ENCODE measurements at places on chromosomes 2 and 18.
A peak's percentile ranks its signal among the peaks of the same experiment; 100 is the strongest.

GRCh38 chr2:36355890-36356297 is 316 bp downstream of the CRIM1 start:
- no peak overlapping the region for H3K27ac ChIP-seq
- H3K36me3 ChIP-seq = no peaks in the 10 kb centered on the region
- H3K4me3 ChIP-seq = peak overlapping the region; percentile 97

DNA sequence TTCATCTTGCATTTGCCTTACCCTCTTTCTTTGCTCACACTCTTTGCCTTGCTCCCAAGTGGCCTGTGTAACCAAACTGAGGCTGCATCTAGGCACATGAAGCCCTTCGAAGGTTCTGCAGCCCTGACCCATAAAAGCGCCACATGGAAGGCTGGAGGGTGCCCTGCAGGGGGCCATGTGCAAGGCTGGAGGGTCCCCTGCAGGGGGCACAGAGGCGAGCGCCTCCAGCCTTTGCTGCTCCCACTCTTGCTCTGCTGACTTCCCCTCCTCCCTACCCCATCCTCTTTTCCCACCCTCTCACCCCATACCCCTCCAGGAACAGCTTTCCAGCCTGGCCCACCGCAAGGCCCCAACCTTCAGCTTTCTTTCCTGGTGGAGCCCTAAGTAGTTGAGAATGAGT is 317.3 kb downstream of the CELF4 start:
- H3K27me3 ChIP-seq = peaks cover 27% of the 10 kb centered on the region
- peaks cover 2% of the 10 kb centered on the region for H3K4me1 ChIP-seq
- no peaks in the 10 kb centered on the region for H3K36me3 ChIP-seq
- H3K27ac ChIP-seq = no peak overlapping the region

DNA sequence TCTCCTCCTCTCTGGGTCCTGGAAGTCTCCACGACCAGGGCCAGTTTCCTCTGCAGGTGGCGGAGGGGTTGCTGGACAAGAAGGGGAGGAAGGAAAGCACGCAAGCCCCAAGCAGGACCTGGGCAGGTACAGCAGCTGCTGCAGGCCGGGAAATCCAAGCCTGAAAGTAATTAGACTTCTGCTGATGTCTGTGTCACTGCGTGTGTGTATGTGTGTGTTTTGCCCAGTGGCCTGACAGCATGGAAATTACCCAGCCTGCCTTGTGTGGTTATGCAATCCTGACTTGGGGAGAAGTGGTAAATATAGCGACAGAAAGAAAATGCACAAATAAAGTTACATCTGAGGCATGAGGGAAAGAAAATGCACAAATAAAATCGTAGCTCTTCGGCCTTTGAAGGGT is 121.8 kb upstream of the ZBTB14 start:
- H3K36me3 ChIP-seq = no peaks in the 10 kb centered on the region
- H3K27me3 ChIP-seq = peaks cover 2% of the 10 kb centered on the region
- no peak overlapping the region for H3K4me3 ChIP-seq
- no peak overlapping the region for H3K27ac ChIP-seq

DNA sequence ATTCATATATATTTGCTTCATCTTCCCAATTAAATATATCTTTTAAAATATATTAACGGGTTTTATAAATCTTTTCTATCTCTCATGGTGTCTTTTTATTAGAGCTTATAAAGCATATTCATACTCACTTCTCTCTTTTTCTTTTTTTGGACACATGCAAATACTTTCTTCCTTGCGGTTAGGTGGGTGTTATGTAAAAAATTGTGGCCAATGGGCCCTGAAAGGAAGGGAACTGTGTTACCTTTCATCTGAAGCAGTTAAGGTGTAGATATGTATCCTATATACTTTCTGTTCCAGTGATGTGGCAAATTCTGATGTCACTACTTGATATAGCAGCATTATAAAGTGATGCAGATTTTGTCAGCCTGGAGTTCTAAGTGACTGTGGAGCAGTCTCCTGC is 714.5 kb downstream of the PLCL1 start:
- H3K4me1 ChIP-seq = no peaks in the 10 kb centered on the region
- no peaks in the 10 kb centered on the region for H3K36me3 ChIP-seq
- H3K27me3 ChIP-seq = peaks cover 2% of the 10 kb centered on the region
- H3K27ac ChIP-seq = no peak overlapping the region

DNA sequence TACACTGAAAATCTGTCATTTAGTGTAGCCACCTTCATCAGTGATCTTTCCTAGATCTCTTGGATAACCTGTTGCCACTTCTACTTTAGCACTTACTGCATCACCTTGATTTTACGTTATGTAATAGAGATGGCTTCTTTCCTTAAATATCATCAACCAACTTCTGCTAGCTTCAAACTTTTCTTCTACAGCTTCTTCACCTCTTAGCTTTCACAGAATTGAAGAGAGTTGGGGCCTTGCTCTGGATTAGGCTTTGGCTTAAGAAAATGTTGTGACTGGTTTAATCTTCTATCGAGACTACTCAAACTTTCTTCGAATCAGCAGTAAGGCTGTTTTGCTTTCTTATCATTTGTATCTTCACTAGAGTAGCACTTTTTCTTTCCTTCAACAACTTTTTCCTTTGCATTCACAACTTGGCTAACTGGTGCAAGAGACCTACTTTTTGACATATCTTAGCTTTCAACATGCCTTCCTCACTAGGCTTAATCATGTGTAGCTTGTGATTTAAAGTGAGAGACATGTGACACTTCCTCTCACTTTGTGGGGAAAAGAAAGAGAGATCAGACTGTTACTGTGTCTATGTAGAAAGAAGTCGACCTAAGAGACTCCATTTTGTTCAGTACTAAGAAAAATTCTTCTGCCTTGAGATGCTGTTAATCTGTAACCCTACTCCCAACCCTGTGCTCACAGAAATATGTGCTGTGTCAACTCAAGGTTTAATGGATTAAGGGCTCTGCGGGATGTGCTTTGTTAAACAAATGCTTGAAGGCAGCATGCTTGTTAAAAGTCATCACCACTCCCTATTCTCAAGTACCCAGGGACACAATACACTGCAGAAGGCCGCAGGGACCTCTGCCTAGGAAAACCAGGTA is 99.6 kb downstream of the ATL2 start:
- no peaks in the 10 kb centered on the region for H3K4me1 ChIP-seq
- no peaks in the 10 kb centered on the region for H3K36me3 ChIP-seq
- no peak for DNase-seq

DNA sequence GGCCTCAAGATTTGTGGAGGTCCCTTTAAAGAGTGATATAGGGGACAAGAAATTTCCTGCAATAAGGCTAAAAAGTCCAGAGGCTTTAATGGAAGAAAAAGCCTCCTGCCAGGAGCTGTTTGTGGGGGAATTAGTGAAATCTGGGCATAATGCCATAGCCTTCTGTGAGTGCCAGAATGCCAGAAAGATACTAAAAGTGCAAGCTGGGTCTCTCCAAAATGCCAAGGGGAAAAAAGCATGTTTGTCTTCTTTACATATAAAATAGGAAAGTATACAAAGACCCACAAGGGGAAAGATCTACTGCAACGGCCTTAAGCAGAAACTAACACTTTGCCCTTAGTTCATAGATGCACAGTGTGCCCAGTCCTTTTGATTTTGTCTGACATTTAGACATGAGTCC is 647.7 kb upstream of the ZNF804A start:
- H3K27ac ChIP-seq = no peak overlapping the region
- no peaks in the 10 kb centered on the region for H3K27me3 ChIP-seq
- no peaks in the 10 kb centered on the region for H3K36me3 ChIP-seq
- no peaks in the 10 kb centered on the region for H3K4me1 ChIP-seq
- DNase-seq = no peak

- no peak for DNase-seq
- no peaks in the 10 kb centered on the region for H3K27me3 ChIP-seq
- no peak overlapping the region for H3K27ac ChIP-seq
- H3K4me1 ChIP-seq = no peaks in the 10 kb centered on the region
- H3K36me3 ChIP-seq = no peaks in the 10 kb centered on the region
Measured at GRCh38 chr2:120924924-120925323, 189.3 kb downstream of the GLI2 start.

GRCh38 chr2:123163398-123163797 is 861.7 kb upstream of the CNTNAP5 start:
- H3K36me3 ChIP-seq = peaks cover 3% of the 10 kb centered on the region
- H3K4me3 ChIP-seq = no peak overlapping the region
- no peak for DNase-seq
- H3K4me1 ChIP-seq = no peaks in the 10 kb centered on the region
- H3K27ac ChIP-seq = no peak overlapping the region
- no peaks in the 10 kb centered on the region for H3K27me3 ChIP-seq

DNA sequence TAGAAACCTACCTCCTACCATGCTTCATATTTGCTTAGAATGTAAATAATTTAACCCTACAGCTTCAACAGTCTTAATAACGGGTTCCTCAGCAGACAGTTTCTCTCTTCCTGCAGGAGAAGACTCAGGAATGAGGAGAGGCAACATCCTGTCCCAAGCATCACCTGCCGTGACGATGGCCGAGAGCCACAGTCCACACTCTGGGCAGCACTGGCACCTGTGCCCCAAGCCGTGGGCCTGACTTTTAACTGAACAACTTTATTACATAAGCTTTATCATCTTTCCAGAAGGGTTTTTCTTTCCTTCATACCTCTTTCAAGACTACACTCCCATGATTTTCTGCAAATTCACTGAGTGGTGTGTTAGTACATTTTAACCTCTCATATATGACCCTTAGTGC is 856.0 kb downstream of the GALR1 start:
- no peaks in the 10 kb centered on the region for H3K4me1 ChIP-seq
- H3K4me3 ChIP-seq = no peak overlapping the region
- DNase-seq = no peak
- peaks cover 2% of the 10 kb centered on the region for H3K27me3 ChIP-seq

DNA sequence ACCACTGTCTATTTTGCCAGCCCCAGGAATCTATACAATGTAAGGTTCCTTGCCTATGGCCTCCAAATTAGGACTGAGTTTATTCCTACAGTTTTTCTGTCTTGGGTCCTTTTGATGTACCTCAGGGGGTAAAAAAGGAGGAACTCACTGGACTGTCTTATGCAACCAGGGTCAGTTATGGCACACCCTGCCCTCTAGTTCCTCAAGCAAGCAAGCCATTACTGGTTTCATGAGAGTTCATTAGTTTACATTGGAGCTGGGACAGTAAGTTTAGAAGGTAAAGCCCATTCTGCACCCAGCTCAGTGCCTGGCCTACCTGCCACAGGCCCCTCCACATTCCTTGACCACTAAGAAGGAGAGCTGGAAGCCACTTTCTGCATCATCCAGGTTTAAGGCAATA is 68.7 kb upstream of the WIPF1 start:
- H3K27ac ChIP-seq = no peak overlapping the region
- H3K27me3 ChIP-seq = no peaks in the 10 kb centered on the region
- DNase-seq = no peak
- peaks cover 14% of the 10 kb centered on the region for H3K4me1 ChIP-seq
- H3K4me3 ChIP-seq = no peak overlapping the region
- H3K36me3 ChIP-seq = no peaks in the 10 kb centered on the region

DNA sequence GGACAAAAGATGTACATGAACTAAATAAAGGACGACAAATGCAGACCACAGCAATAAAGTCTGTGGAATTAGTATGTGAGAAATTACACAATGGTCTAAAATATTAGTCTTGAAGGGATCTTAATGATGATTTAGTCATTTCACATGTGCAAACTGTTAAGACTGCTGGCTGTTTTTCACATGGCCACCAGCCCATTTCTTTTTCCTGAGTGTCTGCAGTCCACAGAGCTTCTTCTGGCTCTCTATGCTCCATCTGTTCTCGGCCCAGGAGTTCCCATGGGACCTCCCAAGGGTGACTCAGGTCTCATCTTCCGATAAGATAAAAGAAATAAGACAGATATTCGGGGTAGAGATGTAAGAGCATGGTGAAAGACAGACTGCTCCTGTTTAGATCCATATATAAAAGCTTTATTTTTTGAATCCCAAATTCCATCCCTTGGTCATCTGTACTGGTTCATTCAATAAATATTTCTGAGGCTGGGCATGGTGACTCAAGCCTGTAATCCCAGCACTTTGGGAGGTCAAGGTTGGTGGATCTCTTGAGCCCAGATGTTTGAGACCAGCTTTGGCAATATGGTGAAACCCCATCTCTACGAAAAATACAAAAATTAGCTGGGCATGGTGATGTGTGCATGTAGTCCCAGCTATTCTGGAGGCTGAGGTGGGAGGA is 20.1 kb downstream of the IL1RL1 start:
- no peak for DNase-seq
- no peak overlapping the region for H3K4me3 ChIP-seq
- H3K27me3 ChIP-seq = no peaks in the 10 kb centered on the region
- H3K36me3 ChIP-seq = peaks cover 11% of the 10 kb centered on the region
- no peak overlapping the region for H3K27ac ChIP-seq

- peak overlapping the region; percentile 70 for H3K27ac ChIP-seq
- H3K36me3 ChIP-seq = no peaks in the 10 kb centered on the region
- H3K4me1 ChIP-seq = peaks cover 8% of the 10 kb centered on the region
- peak; percentile 32 for DNase-seq
Measured at GRCh38 chr2:46857871-46858701, 57.5 kb downstream of the MCFD2 start.

- peaks cover 3% of the 10 kb centered on the region for H3K27me3 ChIP-seq
- no peaks in the 10 kb centered on the region for H3K36me3 ChIP-seq
- no peak overlapping the region for H3K4me3 ChIP-seq
- H3K27ac ChIP-seq = no peak overlapping the region
- no peaks in the 10 kb centered on the region for H3K4me1 ChIP-seq
- no peak for DNase-seq
Measured at GRCh38 chr2:18262601-18263000, 297.9 kb downstream of the RDH14 start.

GRCh38 chr2:217996361-217996760 is 6.4 kb downstream of the TNS1 start:
- H3K27me3 ChIP-seq = peaks cover 7% of the 10 kb centered on the region
- H3K27ac ChIP-seq = no peak overlapping the region
- DNase-seq = no peak
- H3K36me3 ChIP-seq = no peaks in the 10 kb centered on the region

DNA sequence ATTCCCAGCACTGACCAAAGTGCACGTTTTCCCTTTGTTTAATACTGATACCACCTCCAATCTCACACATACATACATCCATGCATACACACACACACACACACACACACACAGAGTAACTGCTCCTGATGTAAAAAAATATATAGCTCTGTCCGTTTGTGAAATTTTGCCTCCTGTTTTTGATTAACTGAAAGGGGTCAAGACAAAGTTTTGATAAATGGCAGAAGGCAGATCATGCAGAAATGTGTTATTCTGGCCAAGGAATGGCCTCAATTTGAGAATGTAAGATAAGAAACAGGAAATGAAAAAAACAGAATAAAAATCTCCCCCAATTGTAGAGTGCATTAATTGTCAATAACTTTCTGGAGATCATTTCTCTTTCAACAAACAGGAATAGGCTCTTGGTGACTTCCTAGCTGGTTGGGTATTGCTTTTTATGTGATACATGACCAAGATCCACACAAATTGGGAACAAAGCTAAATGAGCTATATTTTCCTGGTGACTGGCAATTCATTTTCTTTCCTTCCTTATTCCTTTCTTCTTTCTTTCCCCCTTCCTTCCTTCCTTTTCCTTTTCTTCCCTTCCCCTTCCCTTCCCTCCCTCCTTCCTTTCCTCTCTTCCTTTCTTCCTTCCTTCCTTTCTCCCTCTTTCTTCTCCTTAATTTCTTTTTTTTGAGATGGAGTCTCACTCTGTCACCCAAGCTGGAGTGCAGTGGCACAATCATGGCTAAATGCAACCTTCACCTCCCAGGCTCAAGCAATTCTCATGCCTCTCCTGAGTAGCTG is 88.9 kb upstream of the PMAIP1 start:
- no peaks in the 10 kb centered on the region for H3K4me1 ChIP-seq
- no peaks in the 10 kb centered on the region for H3K27me3 ChIP-seq
- H3K36me3 ChIP-seq = no peaks in the 10 kb centered on the region
- no peak overlapping the region for H3K27ac ChIP-seq
- H3K4me3 ChIP-seq = no peak overlapping the region

- H3K4me1 ChIP-seq = peaks cover 16% of the 10 kb centered on the region
- no peaks in the 10 kb centered on the region for H3K36me3 ChIP-seq
Measured at GRCh38 chr2:10285191-10285555, 17.5 kb upstream of the HPCAL1 start.

GRCh38 chr2:183078163-183078463 is 434 bp upstream of the DUSP19 start:
- DNase-seq = no peak
- H3K27ac ChIP-seq = peak overlapping the region; percentile 88
- peak overlapping the region; percentile 97 for H3K4me3 ChIP-seq
